ENCODE measurements at places on chromosomes 11 and 22.

- H3K36me3 ChIP-seq, result no peaks in the 10 kb centered on the region
- H3K4me1 ChIP-seq, result no peaks in the 10 kb centered on the region
- H3K4me3 ChIP-seq, result no peak overlapping the region
Observed at GRCh38 chr11:105298174-105298573, 158.6 kb upstream of the CARD18 start.

- peaks cover 33% of the 10 kb centered on the region for H3K36me3 ChIP-seq
- H3K27ac ChIP-seq, result no peak overlapping the region
- no peak for DNase-seq
- no peak overlapping the region for H3K4me3 ChIP-seq
- peaks cover 13% of the 10 kb centered on the region for H3K4me1 ChIP-seq
- H3K27me3 ChIP-seq, result no peaks in the 10 kb centered on the region
Observed at GRCh38 chr11:69654660-69655478, 13.9 kb downstream of the CCND1 start.

DNA sequence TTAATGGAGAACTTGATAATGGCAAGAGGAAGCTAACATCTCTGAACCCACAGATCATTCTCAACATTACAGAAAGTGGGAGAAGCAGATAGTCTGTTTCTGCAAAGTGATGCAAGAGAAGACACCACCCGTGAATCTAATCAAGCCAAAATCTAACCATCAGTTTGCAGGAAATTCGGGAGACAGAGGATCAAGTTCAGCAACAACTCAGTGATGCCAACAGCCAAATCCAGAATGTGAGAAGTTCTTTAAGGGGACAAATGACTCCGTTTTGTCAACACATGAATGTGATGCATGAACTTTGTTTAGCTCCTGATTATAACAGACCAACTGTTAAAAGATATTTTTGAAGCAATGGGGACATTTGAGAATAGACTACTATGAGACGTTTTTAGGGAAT lies 95.2 kb upstream of the LDLRAD3 start:
- no peak for DNase-seq
- H3K36me3 ChIP-seq, result no peaks in the 10 kb centered on the region
- H3K4me1 ChIP-seq, result peaks cover 4% of the 10 kb centered on the region
- H3K27me3 ChIP-seq, result no peaks in the 10 kb centered on the region
- H3K27ac ChIP-seq, result no peak overlapping the region
- no peak overlapping the region for H3K4me3 ChIP-seq

GRCh38 chr11:76598426-76598839 lies 72.1 kb downstream of the LRRC32 start:
- H3K36me3 ChIP-seq, result no peaks in the 10 kb centered on the region
- peaks cover 2% of the 10 kb centered on the region for H3K27me3 ChIP-seq
- H3K4me1 ChIP-seq, result peaks cover 14% of the 10 kb centered on the region

- peak; percentile 79 for DNase-seq
- peak overlapping the region; percentile 10 for H3K27ac ChIP-seq
- H3K4me3 ChIP-seq, result no peak overlapping the region
- no peaks in the 10 kb centered on the region for H3K27me3 ChIP-seq
Observed at GRCh38 chr22:30984317-30984716, 15.3 kb downstream of the TUG1 start.
